ENCODE measurements at places on chromosomes 7 and 10.

DNA sequence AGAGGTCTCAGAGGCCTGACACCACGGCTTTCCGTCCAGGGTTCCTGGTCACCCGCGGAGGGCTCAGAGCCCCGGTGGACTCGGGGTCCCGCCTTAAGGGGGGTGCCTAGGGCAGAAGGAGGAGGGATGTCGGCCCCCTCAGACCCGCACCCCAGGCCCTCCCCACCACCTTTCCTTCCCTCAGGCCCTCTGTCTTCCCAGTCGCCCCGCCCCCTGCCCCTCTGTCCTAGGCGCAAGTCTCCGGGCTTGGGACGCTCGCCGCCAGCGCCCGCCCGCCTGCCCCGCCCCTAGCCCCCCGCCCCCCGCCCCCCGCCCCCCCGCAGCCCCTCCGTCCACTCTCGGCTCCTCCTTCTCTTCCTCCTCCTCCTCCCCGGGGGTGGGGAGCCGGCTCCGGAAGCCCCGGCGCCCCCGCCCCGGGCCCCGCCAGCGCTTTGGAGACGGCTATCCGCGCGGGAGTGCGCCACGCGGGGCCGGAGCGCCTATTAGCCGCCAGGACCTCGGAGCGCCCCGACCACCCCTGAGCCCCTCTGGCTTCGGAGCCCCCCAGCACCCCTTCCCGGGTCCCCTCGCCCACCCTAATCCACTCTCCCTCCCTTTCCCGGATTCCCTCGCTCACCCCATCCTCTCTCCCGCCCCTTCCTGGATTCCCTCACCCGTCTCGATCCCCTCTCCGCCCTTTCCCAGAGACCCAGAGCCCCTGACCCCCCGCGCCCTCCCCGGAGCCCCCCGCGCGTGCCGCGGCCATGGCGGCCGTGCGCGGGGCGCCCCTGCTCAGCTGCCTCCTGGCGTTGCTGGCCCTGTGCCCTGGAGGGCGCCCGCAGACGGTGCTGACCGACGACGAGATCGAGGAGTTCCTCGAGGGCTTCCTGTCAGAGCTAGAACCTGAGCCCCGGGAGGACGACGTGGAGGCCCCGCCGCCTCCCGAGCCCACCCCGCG is at the start of gene AEBP1:
Gene AEBP1 (plus strand): TSS at position 423 of the 937 bp plus-strand sequence. CDS start 321 bp downstream, at position 744.
- DNase-seq = no peak

DNA sequence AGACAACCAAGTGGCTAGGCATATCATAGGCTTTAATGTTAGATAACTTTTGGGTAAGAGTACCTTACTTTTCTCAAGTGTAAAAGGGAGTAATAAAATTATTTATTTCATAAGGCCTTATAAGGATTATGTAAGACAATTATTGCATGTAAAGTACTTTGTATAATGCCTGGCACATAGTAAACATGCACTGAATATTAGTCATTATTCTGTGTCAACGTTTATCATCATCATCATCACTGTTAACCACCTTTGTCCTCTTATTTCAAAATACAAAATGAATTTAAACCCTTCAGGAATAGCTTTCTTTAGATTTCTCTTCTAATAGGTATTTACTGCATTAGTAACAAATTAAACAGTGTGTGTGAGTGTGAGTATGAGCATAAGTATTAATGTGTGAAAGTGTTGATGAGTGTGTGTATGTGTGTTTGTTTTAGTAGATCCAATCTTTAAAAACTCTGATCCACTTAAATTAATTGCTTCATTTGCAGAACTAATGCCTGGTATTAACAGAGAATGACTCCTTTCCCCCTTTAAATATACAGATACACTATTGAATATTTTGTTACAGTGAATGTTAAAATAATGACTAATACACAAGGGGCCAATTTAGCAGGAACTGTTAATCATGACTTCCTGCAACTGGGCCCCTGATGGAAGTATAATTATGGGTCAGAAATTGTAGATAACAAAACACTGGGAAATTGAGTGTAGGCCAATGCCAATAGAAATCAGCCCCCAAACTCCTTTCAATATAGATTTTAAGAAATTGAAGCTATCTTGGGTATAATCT is 213.3 kb upstream of the FZD8 start:
- no peak for DNase-seq

DNA sequence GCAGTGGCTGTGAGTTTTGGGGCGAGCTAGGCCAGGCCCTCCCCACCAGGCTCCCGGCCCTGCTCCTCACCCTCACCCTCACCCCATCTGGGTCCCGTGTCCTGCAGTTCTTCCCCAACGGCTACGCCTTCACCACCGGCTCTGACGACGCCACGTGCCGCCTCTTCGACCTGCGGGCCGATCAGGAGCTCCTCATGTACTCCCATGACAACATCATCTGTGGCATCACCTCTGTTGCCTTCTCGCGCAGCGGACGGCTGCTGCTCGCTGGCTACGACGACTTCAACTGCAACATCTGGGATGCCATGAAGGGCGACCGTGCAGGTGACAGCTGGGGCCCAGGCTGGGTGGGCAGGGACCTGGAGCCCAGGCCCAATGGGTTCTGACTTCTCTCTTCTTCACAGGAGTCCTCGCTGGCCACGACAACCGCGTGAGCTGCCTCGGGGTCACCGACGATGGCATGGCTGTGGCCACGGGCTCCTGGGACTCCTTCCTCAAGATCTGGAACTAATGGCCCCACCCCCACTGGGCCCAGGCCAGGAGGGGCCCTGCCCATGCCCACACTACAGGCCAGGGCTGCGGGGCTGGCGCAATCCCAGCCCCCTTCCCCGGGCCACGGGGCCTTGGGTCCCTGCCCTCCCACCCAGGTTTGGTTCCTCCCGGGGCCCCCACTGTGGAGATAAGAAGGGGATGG is 4.9 kb downstream of the GNB2 start:
- DNase-seq = no peak

- DNase-seq = no peak
These were observed 43.6 kb downstream of the KLHDC10 start for GRCh38 chr7:130113887-130114286.

DNA sequence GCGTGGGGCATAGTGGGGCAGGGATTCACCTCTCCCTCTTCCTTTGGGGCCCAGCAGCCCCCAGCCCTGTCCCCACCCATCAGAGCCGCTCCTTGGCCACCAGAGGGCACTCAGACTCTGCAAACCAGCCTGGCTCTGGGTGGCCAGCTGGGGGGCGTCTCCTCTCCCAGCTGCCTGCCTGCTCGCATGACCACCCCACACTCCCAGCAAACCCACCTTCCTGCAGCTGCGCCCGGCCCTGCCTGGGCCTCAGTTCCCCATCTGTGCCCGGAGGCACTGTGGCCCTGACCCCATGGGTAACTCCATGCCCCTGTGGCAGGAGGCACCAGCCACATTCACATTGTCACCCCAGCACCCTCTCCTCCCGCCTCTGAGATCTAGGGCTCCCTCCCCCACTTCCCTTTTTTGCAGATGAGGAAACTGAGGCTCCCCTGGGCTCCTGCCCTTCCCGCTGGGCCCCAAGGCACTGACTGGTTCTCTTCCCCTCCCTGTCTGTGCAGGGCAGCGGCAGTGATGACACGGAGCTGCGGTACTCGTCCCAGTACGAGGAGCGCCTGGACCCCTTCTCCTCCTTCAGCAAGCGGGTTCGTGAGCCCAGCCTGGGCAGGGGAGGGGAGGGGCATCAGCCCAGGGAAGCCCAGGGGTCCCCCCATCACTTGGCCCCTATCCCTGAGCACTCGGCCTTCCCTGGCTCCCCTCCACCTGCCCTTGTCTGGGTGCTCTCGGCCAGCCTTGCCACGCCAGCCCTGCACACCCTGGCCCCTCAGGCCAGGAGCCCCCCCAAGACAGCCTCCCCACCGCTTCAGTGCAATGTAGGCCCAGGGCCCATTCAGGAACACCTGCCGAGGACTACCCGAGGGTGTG is 6.9 kb upstream of the SH2B2 start:
- DNase-seq = peak; percentile 72

DNA sequence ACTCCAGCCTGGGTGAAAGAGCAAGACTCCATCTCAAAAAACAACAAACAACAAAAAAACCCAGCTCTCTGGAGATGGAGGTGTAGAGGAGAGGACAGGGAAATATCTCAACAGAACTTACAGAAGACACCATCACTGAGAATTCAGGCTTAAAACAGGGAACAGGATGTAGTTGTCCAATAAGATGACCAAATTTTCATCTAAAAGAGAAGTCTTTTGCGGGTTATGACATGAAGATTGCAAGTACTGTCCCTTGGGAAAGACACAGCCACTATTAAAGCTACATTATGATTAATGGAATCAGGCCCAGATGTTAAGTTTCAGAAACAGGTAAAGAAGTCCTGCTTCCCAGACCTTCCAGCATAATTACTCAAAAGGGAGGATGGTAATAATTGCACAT is 235.2 kb upstream of the NRP1 start:
- no peak for DNase-seq
